ENCODE measurements at places on chromosomes 7 and 10.
A peak's percentile ranks its signal among the peaks of the same experiment; 100 is the strongest.

DNA sequence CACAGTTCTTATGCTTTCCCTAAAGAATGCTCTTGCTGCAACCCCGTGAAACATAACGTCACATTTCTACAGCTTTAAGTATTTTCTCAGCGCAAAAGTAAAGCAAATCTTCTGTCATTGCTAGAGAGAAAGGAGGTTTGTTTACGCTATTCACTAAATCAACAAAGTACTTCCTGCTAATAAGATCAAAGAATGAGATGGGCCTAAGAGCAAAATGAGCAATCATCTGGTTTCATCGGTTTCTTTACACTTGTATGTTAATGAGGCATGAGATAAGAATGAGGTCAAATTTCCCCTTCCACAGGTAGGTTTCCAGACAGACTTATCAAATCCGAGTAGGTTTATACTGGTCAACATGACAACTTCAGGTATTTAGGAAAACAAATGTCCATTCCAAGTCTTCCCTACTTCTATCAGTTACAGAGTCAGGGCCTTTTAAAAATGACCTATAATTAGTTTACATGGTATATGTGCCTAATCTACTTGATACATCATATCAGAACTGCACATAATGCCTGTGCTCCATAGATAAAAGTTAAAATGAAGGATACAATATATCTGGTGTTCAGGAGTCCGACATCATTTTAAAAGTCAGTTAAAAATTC lies 8.4 kb downstream of the USP6NL start:
- DNase-seq: peak; percentile 94

DNA sequence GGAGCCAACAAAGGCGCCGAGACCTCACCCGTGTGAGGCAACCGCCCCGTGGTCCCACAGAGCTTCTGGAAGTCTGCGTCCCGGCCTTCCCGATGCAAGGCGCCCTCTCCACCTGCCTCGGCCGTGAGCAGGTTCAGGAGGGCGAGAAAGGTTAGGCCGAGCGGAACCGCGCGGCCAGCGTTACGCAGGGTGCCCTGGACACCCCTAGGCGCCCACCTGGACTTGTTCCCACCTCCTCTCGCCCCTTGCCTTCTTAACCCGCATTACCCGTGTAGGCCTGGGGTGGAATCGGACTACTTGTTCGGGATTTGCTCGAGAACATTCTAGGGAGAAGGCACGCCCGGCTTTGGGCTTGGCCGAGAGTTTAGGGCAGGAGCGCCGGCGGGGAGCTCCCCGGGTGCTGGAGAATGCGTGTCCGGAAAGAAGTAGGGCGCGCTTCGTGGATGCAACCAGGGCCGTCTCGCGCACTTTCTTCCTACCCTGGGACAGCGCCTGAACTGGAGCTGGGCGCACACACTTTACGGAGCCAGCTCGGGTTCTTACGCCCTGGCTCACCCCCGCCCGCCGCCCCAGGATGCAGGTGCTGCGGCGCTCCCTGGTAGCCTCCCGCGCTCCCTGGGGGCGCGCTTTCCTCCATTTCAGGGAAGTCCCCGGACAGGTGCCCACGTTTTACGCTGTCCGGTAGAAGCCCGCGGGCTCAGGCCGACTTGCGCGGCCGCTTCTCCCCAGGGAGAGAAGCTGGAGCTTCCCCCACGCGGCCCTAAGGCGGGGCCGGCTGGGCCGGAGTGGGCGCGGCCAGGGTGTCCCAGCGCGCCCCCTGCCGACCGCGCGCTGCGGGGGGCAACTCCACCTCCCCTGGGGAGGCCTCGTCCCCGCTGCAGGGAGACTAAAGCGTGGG lies 74.5 kb downstream of the INSIG1 start:
- no peak for DNase-seq

- DNase-seq: no peak
Observed at GRCh38 chr7:134400859-134401258, 58.0 kb downstream of the AKR1B1 start.

DNA sequence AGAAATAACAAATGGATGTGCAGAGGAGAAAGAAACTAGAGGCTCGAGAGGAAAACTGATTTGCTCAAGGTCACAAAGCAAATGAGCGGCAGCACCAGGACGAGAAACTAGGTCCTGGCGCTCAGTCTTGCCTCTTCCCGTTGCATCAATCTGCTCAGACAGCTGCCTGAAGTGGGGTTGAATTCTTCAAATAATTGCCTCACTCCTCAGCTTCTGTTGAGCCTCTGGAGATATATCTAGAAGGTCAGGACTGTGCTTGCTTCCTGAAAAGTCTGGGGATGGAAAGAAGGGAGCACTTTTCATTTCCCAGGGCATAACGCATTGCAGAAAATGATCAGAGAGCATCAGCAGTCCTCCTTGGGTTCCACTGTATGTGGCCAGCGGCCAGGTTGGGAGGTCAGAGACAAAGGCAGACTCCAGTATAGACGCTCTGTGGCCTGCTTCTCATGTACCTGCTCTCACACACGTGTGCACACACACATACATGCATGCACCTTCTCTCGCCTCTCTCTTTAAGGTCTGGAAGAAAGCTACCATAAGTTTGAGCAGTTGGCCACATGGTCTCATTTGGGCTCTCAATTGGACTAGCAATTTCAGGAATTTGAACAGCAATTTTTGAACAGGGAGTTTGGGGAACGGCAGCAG lies 83.7 kb upstream of the DUSP5 start:
- DNase-seq: no peak

GRCh38 chr10:79046326-79046725 lies 22.4 kb upstream of the ZMIZ1 start:
- DNase-seq: no peak

- DNase-seq: no peak
Observed at GRCh38 chr7:158396301-158396905, 191.2 kb downstream of the PTPRN2 start.

GRCh38 chr7:101179713-101180112 lies 380 bp downstream of the NAT16 start:
- no peak for DNase-seq

DNA sequence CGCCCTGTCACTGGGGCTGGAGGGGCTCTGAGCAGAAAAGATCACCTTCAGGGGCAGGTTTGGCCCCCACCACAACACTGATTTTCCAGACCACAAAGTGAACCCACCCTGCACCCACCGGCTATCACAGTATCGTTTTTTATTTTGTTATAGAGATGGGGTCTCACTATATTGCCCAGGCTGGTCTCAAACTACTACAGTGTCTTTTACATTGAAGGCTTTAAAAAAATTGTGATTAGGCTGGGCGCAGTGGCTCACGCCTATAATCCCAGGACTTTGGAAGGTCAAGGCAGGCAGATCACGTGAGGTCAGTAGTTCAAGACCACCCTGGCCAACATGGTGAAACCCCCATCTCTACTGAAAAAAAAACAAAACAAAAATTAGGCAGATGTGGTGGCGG lies 125.1 kb downstream of the COL26A1 start:
- no peak for DNase-seq
